ENCODE measurements at places on chromosomes 1 and 21. TPM values are rescaled to one million over a fixed set of nuclear protein-coding genes. Genes with fewer than 3 reads are reported as not detected.
A peak's percentile ranks its signal among the peaks of the same experiment; 100 is the strongest.

DNA sequence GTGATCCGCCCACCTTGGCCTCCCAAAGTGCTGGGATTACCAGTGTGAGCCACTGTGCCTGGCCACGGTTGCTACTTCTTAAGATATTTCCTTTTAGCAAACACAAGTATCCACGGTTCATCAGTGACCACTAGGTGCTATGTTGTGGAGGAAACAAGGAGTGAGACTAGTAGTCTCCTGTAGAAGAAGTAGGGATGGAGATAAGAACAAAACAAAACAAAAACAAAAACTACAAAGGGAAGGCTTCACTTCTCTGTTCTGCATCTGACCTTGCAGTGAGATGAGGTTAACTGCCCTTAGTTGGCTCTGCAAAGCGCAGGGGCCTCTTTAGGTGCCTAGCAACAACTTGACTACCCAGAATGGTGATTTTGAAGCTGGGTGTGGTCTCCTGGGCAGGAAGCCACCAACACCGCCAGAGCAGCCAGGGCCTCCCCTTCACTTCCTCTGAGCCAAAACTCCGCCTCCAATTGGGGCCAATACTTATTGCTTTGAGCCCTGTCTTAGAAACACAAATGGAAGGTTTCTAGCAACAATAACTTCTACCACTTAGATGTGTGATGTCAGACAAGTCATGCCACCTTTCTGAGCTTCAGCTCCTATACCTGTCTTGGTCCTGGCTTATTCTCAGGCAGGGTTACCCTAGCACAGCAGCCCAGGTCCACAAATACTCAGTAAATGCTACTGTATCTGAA is 12.8 kb upstream of the CDC42 start:
- H3K27me3 ChIP-seq = no peaks in the 10 kb centered on the region
- H3K36me3 ChIP-seq = no peaks in the 10 kb centered on the region
- H3K27ac ChIP-seq = peak overlapping the region; percentile 8
- no peak overlapping the region for H3K4me3 ChIP-seq
- no peak for DNase-seq

GRCh38 chr1:204792354-204792692 is 78.3 kb upstream of the NFASC start:
- DNase-seq = no peak
- H3K4me1 ChIP-seq = no peaks in the 10 kb centered on the region
- H3K4me3 ChIP-seq = no peak overlapping the region
- H3K27ac ChIP-seq = no peak overlapping the region

DNA sequence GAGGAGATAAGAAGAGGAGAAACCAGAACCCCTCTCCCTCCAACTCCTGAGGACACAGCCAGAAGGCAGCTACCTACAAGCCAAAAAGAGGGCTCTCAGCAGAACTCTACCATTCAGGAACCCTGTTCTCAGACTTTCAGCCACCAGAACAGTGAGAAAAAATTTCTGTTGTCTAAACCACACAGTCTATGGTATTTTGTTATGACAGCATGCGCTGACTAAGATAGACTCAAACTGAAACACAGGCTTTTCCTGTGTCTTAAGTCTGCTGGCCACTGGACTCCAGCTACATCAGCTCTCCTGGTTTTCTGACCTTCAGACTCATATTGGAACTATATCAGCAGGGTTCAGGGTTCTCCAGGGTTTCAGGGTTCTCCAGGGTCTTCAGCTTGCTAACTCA is 126.5 kb upstream of the TNFSF4 start:
- H3K4me1 ChIP-seq = no peaks in the 10 kb centered on the region
- H3K27ac ChIP-seq = no peak overlapping the region
- no peaks in the 10 kb centered on the region for H3K36me3 ChIP-seq
- H3K27me3 ChIP-seq = no peaks in the 10 kb centered on the region
- DNase-seq = no peak

GRCh38 chr1:157407367-157407766 is 144.9 kb downstream of the FCRL5 start:
- H3K27me3 ChIP-seq = no peaks in the 10 kb centered on the region
- H3K4me1 ChIP-seq = no peaks in the 10 kb centered on the region
- no peak overlapping the region for H3K27ac ChIP-seq
- no peak overlapping the region for H3K4me3 ChIP-seq
- no peak for DNase-seq

DNA sequence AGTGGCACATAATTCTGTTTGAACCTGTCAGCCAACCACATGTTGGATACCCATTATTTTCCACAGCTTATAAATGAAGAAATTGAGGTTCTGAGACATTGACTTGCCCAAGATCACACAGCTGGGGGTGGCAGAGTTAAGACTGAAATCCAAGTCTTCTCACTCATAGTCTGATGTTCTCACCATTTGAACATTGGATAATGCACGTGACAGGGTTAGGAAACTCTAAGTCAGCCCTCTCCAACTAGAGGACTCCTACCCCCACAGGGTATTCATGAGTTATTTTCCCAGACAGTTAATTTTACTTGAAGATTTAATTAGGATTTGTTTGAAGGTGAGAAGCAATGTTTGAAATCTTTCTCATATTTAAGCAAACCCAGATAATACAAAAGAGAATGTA is 38.1 kb upstream of the C1orf105 start:
- no peaks in the 10 kb centered on the region for H3K4me1 ChIP-seq
- no peaks in the 10 kb centered on the region for H3K27me3 ChIP-seq
- H3K27ac ChIP-seq = no peak overlapping the region
- no peak overlapping the region for H3K4me3 ChIP-seq
- DNase-seq = no peak

- peaks cover 10% of the 10 kb centered on the region for H3K4me1 ChIP-seq
- H3K36me3 ChIP-seq = no peaks in the 10 kb centered on the region
- DNase-seq = no peak
- H3K27me3 ChIP-seq = no peaks in the 10 kb centered on the region
- no peak overlapping the region for H3K4me3 ChIP-seq
These were observed 32.3 kb downstream of the RPL5 start for GRCh38 chr1:92864131-92864530.

- no peak for DNase-seq
- H3K36me3 ChIP-seq = no peaks in the 10 kb centered on the region
- peaks cover 13% of the 10 kb centered on the region for H3K4me1 ChIP-seq
- H3K27ac ChIP-seq = no peak overlapping the region
These were observed 118.4 kb downstream of the HIVEP3 start for GRCh38 chr1:41800311-41800829.

Gene BCAN
- total RNA-seq = 0.26 TPM

DNA sequence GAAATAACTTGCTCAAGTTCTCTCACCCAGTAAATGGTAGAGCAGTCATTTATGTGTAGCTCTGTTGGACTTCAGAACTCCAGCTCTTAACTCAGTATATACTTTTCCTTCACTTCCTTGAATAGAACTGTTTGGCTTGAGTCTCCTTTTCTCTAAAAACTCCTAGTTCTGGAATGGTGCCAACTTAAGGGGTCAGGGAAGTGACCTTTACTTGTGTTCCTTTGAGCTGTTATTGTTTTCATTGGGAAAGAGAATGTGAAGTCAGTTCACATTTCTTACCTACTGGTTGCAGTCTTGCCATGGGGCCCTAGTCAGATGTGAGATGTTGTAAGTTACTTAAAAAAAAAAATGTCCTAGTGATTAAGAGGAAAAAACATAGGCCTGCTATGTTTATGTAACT is 77.0 kb upstream of the MACF1 start:
- H3K27ac ChIP-seq = peak overlapping the region; percentile 10
- DNase-seq = no peak
- no peak overlapping the region for H3K4me3 ChIP-seq
- peaks cover 60% of the 10 kb centered on the region for H3K4me1 ChIP-seq

Gene EPHA2
- total RNA-seq = 6.4 TPM
